GM23338 (cell line): ENCODE measurements at places on chromosomes 2 and 18. TPM values are rescaled to one million over a fixed set of nuclear protein-coding genes. Genes with fewer than 3 reads are reported as not detected.
A peak's percentile ranks its signal among the peaks of the same experiment; 100 is the strongest.

GRCh38 chr2:207150284-207150683 lies 15.5 kb downstream of the KLF7 start:
- H3K4me3 ChIP-seq = no peak overlapping the region
- peaks cover 7% of the 10 kb centered on the region; the same call in 1 of the 2 replicates for H3K36me3 ChIP-seq
- H3K27me3 ChIP-seq = no peaks in the 10 kb centered on the region
- no peak for DNase-seq
- no peak overlapping the region for H3K27ac ChIP-seq

The MEP1B gene
- not detected in 2 replicates for total RNA-seq

The MOB1A gene
- 111 and 130 TPM in 2 replicates for total RNA-seq

DNA sequence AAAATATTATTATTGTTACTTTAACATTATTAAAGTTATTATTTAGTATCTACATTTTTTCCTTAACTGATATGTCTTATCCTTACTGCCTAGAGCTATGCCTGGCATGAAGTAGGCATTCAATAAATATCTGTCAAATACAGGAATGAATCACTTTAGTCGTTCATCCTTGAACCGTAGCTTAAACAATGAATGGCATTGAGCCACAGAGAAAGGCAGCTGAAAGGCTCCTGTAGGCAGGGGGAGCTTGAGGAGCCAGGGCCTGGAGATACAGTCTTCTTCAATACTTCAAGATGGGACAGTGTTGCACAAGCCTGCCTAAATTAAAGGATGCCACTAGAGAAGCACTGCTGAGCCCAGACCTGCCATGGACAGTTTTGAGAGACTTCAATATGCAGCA lies 22.5 kb downstream of the CYRIA start:
- DNase-seq = no peak
- H3K4me1 ChIP-seq = peaks cover 10% of the 10 kb centered on the region
- no peaks in the 10 kb centered on the region for H3K36me3 ChIP-seq

The ABCG8 gene
- total RNA-seq = 0.31 and 0.35 TPM in 2 replicates

GRCh38 chr18:58605027-58606020 lies 23.6 kb downstream of the ALPK2 start:
- peaks cover 21% of the 10 kb centered on the region for H3K4me1 ChIP-seq
- no peak for DNase-seq
- H3K36me3 ChIP-seq = no peaks in the 10 kb centered on the region
- H3K27ac ChIP-seq = no peak overlapping the region
- H3K27me3 ChIP-seq = no peaks in the 10 kb centered on the region

GRCh38 chr18:59328683-59329082 lies 10.2 kb upstream of the CPLX4 start:
- H3K36me3 ChIP-seq = peaks cover 34% of the 10 kb centered on the region
- H3K4me1 ChIP-seq = no peaks in the 10 kb centered on the region
- H3K27ac ChIP-seq = no peak overlapping the region

- no peak for DNase-seq
- H3K27me3 ChIP-seq = no peaks in the 10 kb centered on the region
- H3K36me3 ChIP-seq = no peaks in the 10 kb centered on the region
- peaks cover 16% of the 10 kb centered on the region for H3K4me1 ChIP-seq
These were observed 127.5 kb downstream of the CD8B2 start for GRCh38 chr2:106614511-106615291.

- H3K4me1 ChIP-seq = peaks cover 12% of the 10 kb centered on the region; the same call in 1 of the 2 replicates
- no peaks in the 10 kb centered on the region for H3K27me3 ChIP-seq
- DNase-seq = no peak
- H3K27ac ChIP-seq = no peak overlapping the region
- no peak overlapping the region for H3K4me3 ChIP-seq
- H3K36me3 ChIP-seq = no peaks in the 10 kb centered on the region
These were observed 255.2 kb upstream of the NRP2 start for GRCh38 chr2:205427112-205427511.

DNA sequence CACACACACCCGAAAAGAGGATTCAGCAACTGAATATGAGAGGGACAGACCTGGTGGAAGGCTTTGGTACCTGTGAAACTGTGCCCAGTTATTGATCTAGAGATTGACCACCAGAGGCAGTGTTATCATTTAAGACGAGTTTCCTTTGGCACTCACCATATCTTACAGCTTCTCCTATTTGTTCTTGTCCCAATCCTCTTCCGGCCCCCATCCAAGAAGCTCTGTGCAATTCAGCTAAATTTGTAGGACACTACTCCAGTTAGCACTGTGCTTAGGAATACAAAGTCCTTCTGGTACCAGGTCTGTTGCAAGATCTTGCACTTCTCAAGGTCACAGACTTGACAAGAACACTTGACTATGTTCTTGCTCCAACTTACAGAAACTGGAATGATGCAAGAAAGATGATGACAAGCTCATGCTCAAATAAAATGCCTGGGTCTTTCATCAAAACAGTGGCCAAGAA lies 177.7 kb downstream of the TMEM247 start:
- H3K27me3 ChIP-seq = no peaks in the 10 kb centered on the region
- H3K4me1 ChIP-seq = no peaks in the 10 kb centered on the region
- H3K27ac ChIP-seq = no peak overlapping the region
- no peaks in the 10 kb centered on the region for H3K36me3 ChIP-seq
- H3K4me3 ChIP-seq = no peak overlapping the region
- peak; percentile 85 for DNase-seq

DNA sequence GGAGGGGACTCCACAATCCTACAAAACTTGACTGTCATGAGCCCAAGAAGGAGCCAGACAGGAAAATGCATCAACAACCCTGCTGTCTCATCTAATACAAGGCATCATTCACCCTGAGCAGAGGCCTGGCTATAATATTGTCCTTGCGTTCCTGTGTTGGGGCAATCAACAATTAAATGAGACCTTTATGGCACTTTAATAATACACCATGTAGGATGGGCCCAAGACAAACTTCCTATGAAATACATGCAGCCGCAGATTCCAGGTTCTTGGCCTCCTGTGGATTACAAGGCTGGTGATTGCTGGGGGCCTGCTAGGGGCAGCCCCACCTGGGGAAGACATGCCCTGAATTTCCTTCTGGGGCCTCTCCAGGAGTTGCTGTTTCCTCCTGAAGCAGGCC lies 82.8 kb upstream of the PPP1CB start:
- H3K36me3 ChIP-seq = no peaks in the 10 kb centered on the region
- H3K4me1 ChIP-seq = no peaks in the 10 kb centered on the region
- H3K4me3 ChIP-seq = no peak overlapping the region
- DNase-seq = no peak
- no peak overlapping the region for H3K27ac ChIP-seq
- H3K27me3 ChIP-seq = no peaks in the 10 kb centered on the region

GRCh38 chr2:106886916-106887758 lies 1.2 kb upstream of the ST6GAL2 start:
- no peaks in the 10 kb centered on the region for H3K36me3 ChIP-seq
- DNase-seq = peak; percentile 90
- peaks cover 31% of the 10 kb centered on the region for H3K27me3 ChIP-seq
- H3K4me3 ChIP-seq = peak overlapping the region; percentile 63
- H3K27ac ChIP-seq = no peak overlapping the region

The TUBA3E gene
- total RNA-seq = 0.21 and 0.66 TPM in 2 replicates

- H3K4me1 ChIP-seq = peaks cover 27% of the 10 kb centered on the region
- H3K4me3 ChIP-seq = no peak overlapping the region
- no peak overlapping the region for H3K27ac ChIP-seq
- H3K36me3 ChIP-seq = no peaks in the 10 kb centered on the region
- no peaks in the 10 kb centered on the region for H3K27me3 ChIP-seq
- no peak for DNase-seq
These were observed 17.4 kb downstream of the AGAP1 start for GRCh38 chr2:235511187-235511661.

The HOXD13 gene
- total RNA-seq = 0.47 TPM in 1 of 2 replicates, not detected in the other

- no peak overlapping the region for H3K4me3 ChIP-seq
- no peaks in the 10 kb centered on the region for H3K27me3 ChIP-seq
- H3K4me1 ChIP-seq = no peaks in the 10 kb centered on the region
These were observed 477.5 kb upstream of the SPHKAP start for GRCh38 chr2:228658998-228659397.

DNA sequence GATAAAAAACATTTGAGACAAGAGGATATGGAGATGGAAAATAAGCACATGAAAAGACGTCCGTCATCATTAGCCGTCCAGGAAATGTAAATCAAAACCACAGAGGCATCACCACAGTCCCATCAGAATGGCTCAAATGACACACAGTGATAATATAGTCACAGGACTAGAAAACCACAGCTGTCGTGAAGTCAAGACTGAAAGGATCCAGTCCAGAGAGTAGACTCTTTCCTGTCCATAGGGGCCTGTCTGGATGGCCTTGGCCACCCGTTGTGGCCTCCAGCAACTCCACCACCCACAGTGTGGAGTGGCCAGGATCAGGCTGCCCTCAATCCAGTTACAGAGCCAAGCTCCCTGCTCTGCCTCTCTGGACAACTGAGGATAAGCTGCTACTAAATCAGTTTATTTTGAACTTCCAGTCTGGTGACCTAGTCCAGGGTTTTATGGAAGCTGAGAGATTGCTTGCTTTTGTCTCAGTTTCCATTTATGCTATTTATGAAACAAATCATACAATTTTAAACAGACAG lies 60.4 kb downstream of the RHOB start:
- no peak overlapping the region for H3K4me3 ChIP-seq
- no peak for DNase-seq
- H3K27ac ChIP-seq = no peak overlapping the region
- peaks cover 9% of the 10 kb centered on the region; the same call in 1 of the 2 replicates for H3K4me1 ChIP-seq
- H3K27me3 ChIP-seq = no peaks in the 10 kb centered on the region

The CFC1 gene
- total RNA-seq = not detected in 2 replicates

The AGPS gene
- total RNA-seq = 62.6 and 73.2 TPM in 2 replicates

The PDE1A gene
- total RNA-seq = 0.28 and 0.47 TPM in 2 replicates

The RAX gene
- 0.03 and 0.08 TPM in 2 replicates for total RNA-seq
